ENCODE measurements at places on chromosomes 13 and 19.

DNA sequence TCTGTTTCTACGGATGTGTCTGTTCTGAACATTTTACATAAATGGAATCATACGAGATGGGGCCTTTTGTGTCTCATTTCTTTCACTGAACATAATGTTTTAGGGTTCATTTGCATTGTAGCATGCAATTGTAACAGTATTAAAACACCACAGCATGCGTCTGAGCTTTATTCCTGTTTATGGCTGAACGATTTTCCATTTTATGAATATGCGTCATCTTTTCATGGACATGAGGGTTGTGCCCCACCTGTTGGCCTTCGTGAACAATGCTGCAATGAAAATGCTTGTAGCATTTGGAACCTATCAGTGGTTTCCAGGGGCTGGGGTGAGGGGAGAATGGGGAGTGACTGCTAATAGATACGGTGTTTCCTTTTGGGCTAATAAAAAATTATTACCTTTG lies 5.1 kb downstream of the OR10H1 start:
- no peak for DNase-seq

- no peak for DNase-seq
Measured at GRCh38 chr19:33214596-33214995, 11.1 kb downstream of the SLC7A10 start.

DNA sequence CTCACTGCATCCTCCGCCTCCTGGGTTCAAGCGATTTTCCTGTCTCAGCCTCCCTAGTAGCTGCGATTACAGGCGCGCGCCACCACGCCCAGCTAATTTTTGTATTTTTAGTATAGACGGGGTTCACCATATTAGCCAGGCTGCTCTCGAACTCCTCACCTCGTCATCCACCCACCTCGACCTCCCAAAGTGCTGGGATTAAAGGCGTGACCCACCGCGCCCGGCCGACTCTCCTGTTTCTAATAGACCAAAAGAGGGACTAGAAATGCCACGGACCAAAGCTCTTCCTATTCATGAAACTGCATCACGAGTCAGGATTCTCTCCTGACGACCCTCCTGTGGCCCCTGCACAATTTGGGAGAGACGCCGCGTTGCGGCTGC lies 563 bp downstream of the ZNF43 start:
- DNase-seq: no peak

DNA sequence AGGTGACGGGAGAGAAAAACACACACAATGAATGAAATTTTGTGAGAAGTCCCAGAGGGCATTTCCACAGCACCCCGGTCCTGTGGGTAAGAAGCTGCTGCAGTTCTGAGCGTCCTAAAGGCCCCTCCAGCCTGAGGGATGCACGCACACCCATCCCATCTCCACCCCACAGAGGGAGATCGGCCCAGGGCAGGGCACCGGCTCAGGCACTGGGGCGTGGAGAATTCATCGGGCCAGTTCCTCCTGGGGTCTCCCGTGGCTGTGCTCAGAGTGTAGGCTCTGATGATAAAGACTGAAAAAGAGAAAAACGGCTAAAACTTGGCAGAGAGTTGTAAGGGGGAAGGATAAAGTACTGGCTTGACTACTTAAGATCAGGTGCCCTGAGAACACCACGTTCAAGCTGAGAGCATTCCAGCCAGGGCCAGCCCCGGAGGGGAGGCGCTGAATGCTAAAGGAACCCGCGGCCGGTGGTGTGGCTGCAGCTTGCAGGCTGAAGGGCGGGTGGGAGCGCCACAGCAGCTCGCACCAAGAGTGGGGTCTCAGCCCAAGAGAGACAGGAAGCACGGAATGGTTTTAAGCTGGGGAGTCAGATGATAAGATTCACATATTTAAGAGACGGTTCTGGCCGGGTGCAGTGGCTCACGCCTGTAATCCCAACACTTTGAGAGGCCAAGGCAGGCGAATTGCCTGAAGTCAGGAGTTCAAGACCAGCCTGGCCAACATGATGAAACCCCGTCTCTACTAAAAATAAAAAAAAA lies 121.9 kb upstream of the SPACA7 start:
- no peak for DNase-seq

DNA sequence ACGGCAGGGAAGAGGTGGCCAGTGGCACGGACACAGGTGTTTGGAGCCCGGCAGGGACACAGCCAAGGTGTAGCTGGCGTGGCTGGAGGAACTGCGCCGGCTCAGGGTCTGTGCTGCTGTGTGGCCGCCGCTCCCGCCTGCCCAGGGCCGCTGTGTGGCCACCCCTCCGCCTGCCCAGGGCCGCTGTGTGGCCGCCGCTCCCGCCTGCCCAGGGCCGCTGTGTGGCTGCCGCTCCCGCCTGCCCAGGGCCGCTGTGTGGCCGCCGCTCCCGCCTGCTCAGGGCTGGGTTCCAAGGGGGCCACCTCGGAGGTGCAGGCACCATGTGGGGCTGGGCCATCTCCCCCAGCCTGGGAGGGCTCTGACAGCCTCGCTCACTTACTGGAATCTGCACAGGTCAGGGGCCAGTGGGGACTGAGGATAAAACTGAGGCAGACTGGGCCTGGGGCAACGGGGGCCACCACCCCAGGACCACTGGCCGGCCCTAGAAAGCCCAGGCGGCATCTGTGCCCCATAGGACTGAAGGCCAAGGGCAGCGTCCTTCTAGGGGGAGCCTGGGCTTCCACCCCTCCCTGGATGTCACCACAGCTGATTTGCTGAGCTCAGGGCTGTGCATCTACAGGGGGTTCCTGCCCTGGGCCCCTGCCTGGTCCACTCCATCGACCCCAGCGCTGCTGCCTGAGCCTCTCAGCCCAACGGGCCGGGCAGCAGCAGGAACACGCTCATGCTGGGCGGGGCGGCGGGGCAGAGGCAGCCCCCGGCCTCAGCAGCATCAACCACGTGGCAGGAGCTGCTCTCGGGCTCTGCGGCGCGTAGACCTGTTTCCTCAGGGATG lies 21.5 kb downstream of the C13orf46 start:
- no peak for DNase-seq

- no peak for DNase-seq
Measured at GRCh38 chr13:42071672-42072419, 23.4 kb downstream of the DGKH start.

DNA sequence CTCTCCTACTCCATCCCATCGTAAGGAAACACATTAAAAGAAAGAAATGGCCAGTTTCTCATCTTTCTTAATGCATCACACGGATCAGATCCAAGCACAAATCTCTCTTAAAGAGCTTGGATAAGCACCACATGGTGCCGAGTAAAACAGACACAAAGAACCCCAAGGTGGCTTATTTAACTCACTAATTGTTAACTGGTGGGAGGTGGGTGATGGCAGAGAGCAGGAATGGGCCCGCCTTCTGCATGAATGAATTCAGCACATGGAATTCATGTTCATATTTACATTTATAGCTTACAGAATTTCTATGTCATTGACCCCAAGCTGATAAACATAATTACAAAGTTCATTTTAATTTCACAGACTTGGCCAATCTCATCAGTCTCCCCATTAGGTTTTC lies 89.9 kb downstream of the MZT1 start:
- no peak for DNase-seq

DNA sequence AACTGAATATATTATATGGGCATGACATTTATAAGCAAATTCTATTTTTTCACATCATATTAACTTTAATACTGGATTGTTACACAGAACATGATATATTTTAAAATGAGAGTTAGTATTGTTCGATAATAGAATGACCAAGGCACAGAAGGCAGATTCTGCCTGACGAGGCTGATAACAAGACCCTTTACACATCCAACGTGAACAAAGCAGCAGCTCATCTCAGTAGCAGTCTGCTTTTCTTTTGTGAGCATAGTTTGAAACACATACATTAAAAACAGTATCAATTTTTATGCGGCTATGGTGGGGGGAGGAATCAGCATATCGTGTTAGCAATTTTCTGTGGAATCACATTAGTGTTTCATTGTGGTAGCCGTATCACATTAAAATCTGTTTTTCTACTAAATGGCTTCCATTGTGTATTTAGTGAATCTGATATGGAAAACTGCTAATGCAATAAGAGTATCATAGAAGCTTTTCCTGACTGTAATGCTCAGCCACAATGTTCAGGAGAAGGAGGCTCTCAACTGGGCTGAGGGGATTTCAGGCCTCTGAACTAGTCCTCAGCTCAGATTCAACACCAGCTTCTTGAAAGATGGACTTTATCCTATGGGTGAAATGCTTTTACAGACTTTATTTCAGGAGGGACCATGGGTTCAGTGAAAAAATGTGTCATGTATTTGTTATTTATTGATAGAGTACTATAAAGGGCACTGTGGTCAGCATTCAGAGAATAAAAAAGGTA lies 4.0 kb downstream of the SMAD9 start:
- DNase-seq: no peak

GRCh38 chr13:51885651-51886050 lies 23.9 kb downstream of the CCDC70 start:
- DNase-seq: no peak

GRCh38 chr19:1752757-1753728 lies at the start of gene ONECUT3:
TSS of gene ONECUT3 (plus strand) at chr19:1753506. CDS start at chr19:1753663, 157 bp downstream.
- DNase-seq: no peak

Data from sigmoid colon (tissue), 7 donors.